ENCODE measurements at places on chromosomes 2 and 18.

GRCh38 chr2:69755862-69756467 is 14.0 kb downstream of the ANXA4 start:
- no peaks in the 10 kb centered on the region for H3K36me3 ChIP-seq
- no peak overlapping the region for H3K4me3 ChIP-seq
- H3K4me1 ChIP-seq: peaks cover 17% of the 10 kb centered on the region

- DNase-seq: no peak
- H3K27ac ChIP-seq: no peak overlapping the region
- H3K4me3 ChIP-seq: no peak overlapping the region
- no peaks in the 10 kb centered on the region for H3K4me1 ChIP-seq
- no peaks in the 10 kb centered on the region for H3K36me3 ChIP-seq
These were observed 163.2 kb downstream of the INSIG2 start for GRCh38 chr2:118251427-118251826.

DNA sequence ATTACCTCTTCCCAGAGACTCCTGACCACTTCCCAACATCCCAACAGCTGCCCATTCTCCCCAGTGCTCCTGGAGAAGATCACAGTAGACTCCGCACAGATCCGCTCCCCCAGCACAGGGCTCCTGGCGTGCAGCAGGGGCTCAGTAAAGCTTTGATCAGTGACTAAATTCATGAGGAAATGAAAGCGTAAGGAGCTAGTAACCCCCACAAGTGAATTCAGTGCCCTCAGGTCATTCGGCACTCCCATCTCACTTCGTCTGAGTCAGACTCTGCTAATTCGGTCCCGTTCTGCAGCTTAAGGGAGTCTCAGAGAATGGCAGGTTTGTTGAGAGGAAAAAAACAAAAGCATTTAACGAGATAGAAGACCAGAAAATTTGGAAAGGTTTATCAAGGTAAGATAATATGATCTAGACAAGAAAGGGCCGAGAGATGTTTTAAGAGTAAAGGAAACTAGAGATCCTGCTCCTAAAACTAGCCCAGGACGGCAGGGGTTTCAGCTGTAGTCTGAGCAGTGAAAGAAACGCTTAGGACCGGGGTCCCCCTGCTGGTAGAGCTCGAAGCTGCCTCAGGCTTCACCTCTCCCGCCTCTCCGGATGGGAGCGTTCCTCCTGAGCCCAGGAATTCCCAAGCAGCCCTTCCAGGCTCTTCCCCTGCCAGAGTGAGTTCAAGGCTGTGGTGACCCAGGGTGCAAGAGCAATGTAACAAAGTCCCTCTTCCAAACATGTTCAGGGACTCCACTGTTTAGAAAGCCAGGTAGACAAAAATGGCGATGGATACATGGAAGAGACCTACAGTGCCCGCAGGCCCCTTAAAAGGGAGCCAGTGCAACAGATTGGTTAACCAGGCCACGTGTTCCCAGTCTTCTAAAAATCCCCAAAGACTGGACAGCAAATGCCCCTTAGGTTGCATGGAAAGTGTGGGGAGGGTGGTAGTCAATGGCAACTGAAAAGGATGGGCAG is 127.3 kb downstream of the DNER start:
- H3K4me1 ChIP-seq: peaks cover 4% of the 10 kb centered on the region
- H3K27me3 ChIP-seq: no peaks in the 10 kb centered on the region
- DNase-seq: peak; percentile 88
- H3K36me3 ChIP-seq: no peaks in the 10 kb centered on the region
- H3K27ac ChIP-seq: no peak overlapping the region

GRCh38 chr2:156845806-156846558 is 409.8 kb downstream of the GPD2 start:
- no peak overlapping the region for H3K4me3 ChIP-seq
- no peaks in the 10 kb centered on the region for H3K4me1 ChIP-seq
- H3K36me3 ChIP-seq: no peaks in the 10 kb centered on the region
- no peak for DNase-seq

DNA sequence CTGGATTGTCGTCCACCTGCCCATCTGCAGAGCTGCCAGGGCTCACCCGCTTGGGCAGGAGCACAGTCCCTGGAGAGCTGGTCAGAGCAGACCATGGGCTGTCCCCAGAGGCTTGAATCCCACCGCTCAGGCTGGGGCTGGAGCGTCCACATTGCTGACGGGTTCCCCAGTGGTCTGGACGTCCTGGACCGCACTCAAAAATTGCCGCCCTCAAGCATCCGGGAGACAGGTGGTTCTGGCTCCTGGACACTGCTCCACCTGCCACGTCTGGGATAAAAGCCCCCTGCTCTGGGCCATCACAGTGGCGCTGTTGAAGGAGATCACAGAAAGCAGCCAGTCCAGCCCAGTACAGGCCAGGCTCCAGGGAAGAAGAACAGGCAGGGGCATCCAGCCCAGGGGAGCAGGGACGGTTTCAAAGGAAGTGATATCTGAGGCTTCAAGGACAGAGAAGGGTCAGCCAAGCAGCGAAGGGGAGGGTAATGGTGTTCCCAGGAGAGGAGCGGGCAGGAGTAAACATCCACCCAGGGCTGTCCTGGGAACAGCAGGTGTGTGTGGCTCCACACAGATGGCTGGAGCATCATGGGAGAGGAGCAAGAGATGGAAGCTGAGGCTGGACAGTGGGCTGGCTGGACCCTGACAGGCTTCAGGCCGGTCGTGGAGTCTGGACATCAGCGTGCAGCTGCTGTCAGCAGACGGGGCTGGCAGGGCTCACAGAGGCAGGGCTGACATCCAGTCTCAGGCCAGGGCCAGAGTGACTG is 21.9 kb upstream of the ID2 start:
- H3K36me3 ChIP-seq: no peaks in the 10 kb centered on the region
- peaks cover 3% of the 10 kb centered on the region for H3K4me1 ChIP-seq
- no peak overlapping the region for H3K4me3 ChIP-seq
- no peaks in the 10 kb centered on the region for H3K27me3 ChIP-seq
- no peak for DNase-seq
- no peak overlapping the region for H3K27ac ChIP-seq

GRCh38 chr2:58727981-58728656 is 487.0 kb upstream of the FANCL start:
- H3K4me1 ChIP-seq: no peaks in the 10 kb centered on the region
- H3K36me3 ChIP-seq: no peaks in the 10 kb centered on the region
- no peak for DNase-seq
- no peaks in the 10 kb centered on the region for H3K27me3 ChIP-seq
- H3K4me3 ChIP-seq: no peak overlapping the region

DNA sequence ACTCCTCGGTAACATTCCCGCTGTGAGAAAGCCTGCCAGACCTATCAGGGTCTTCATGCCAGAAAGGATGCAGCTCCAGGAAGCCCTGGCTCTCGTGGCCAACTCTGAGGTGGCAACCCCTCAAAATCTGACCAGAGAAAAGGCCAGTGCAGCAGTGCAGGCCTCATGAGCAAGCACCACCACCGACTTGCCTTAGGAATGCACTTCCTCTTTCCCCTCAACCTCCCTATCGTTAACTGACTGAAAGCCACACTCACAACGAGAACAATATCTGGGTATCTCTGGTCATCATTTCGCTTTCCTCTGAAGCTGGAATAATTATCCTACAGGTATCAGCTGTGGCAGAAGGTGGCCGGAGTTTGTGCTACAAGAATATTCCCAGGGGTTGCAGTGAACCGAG is 101.4 kb upstream of the POU3F3 start:
- no peaks in the 10 kb centered on the region for H3K27me3 ChIP-seq
- no peak overlapping the region for H3K4me3 ChIP-seq
- no peak for DNase-seq
- H3K4me1 ChIP-seq: no peaks in the 10 kb centered on the region
- H3K36me3 ChIP-seq: no peaks in the 10 kb centered on the region

GRCh38 chr2:13611939-13612338 is 895.2 kb downstream of the TRIB2 start:
- no peaks in the 10 kb centered on the region for H3K4me1 ChIP-seq
- H3K27ac ChIP-seq: no peak overlapping the region
- no peak overlapping the region for H3K4me3 ChIP-seq
- no peak for DNase-seq
- H3K36me3 ChIP-seq: no peaks in the 10 kb centered on the region

GRCh38 chr2:240635998-240636547 is 10.8 kb downstream of the GPR35 start:
- H3K4me1 ChIP-seq: no peaks in the 10 kb centered on the region
- no peaks in the 10 kb centered on the region for H3K36me3 ChIP-seq
- H3K4me3 ChIP-seq: no peak overlapping the region
- H3K27me3 ChIP-seq: no peaks in the 10 kb centered on the region

DNA sequence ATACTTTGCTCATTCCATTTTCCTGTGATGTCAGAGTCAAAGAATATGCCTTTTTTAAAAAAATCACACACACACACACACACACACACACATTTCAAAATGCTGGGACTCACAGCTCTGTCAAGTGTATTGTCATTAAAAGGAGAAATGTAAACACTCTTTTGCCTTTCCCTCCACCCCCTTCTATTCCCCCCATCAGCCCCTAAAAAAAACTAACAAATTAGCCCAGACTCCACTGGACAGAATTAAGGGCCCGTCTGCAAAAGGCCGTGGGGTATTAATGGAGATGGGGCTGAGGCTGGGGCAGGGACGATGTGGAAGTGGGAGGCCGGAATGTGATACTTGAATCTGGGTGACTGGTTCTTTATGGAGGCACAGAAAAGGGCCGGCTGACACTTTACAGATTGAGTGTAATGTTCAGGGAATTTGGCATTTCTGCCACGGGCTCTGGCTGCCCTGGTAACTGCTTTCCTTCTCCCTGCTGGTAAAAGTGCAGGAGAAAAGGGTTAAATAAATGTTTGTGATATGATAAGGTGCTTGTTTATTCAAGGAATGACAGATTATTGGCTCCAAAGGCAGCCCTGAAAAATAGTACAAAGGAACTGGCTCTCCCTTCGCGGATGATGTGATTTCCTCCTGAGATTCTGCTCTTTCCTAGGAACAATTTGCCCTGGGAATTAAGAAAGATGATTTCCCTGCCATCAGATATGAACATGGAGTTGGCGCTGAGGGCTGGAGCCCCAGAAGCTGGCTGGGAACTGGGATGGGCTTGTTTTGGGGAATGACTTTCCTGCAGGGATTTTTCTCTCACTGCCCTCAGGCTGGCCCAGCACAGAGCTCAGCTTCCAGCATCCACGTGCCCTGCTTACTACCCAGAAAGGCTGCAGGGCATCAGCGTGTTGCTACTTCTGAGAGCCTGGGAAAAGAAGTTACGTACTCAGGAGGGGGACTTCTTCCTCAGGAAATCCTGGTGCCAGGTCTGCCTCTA is 52.8 kb upstream of the CTAGE1 start:
- H3K27ac ChIP-seq: peak overlapping the region; percentile 76
- no peaks in the 10 kb centered on the region for H3K27me3 ChIP-seq
- no peaks in the 10 kb centered on the region for H3K36me3 ChIP-seq
- peaks cover 34% of the 10 kb centered on the region for H3K4me1 ChIP-seq

- no peaks in the 10 kb centered on the region for H3K27me3 ChIP-seq
- no peaks in the 10 kb centered on the region for H3K36me3 ChIP-seq
- no peak for DNase-seq
- H3K4me1 ChIP-seq: no peaks in the 10 kb centered on the region
- H3K27ac ChIP-seq: no peak overlapping the region
These were observed 89.1 kb downstream of the AFF3 start for GRCh38 chr2:100053087-100053885.

DNA sequence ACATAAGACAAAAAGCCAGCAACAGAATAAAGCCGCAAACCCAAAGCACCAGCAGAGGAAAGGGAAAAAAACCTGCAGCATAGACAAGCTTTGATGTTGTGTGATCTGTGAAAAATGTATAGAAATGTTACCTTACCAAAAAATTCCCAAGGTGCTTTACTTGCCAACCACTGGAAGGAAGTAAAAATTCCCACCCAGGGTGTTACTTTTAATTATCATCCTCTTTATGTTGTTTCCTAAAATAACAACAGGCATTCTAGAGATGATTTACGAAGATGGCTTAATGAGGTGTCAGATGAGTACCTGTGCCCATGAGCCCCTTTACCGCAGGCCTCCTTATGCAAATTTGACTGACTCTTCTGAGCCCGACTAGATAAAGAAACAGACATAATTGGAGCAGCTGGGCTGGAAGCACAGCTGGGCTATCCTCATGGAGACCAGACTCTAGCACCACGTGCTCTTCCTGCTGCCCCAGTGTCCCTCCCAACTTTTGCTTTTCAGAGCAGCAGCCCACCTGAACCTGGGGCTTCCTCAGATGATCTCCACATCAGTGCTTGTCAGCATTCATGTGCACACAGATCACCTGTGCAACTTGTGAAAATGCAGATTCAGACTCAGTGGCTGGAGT is 41.5 kb downstream of the SRSF7 start:
- H3K36me3 ChIP-seq: no peaks in the 10 kb centered on the region
- H3K4me1 ChIP-seq: no peaks in the 10 kb centered on the region
- H3K4me3 ChIP-seq: no peak overlapping the region
- no peak overlapping the region for H3K27ac ChIP-seq
- no peak for DNase-seq

DNA sequence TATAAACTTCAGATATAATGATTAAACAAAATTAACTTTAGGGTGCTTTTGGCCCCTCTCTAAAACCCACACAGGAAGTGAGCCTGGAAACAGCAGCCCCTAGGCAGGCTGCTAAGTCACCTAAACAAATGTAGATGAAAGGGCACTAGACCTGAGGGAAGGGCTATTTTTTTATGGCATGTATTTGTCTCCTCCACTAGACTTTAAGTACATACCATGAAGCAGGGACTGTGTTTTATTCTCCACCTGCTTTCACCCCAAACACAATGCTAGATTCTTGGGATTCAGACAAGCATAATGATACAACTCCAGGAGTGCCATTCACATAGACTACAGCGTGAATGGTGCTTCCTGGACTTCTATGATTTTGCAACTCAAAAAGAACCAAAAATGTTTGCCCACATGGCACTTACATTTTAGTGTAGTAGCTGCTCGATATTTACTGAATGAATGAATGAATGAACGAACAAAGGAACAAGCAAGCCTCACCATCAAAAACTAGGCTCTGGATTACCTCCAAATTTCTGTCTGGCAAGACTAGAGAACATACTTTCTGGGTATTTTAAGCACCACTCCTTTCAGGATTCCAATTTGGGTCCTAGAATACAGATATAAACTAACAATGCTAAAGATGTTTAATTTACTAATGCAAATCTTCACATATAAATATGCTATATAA is 10.1 kb downstream of the ATAD2B start:
- DNase-seq: no peak
- no peaks in the 10 kb centered on the region for H3K36me3 ChIP-seq
- no peaks in the 10 kb centered on the region for H3K27me3 ChIP-seq
- no peak overlapping the region for H3K4me3 ChIP-seq

- peaks cover 6% of the 10 kb centered on the region for H3K27me3 ChIP-seq
- H3K36me3 ChIP-seq: no peaks in the 10 kb centered on the region
- H3K4me3 ChIP-seq: no peak overlapping the region
- H3K4me1 ChIP-seq: peaks cover 6% of the 10 kb centered on the region
These were observed 24.2 kb downstream of the NEU4 start for GRCh38 chr2:241833101-241833663.

GRCh38 chr2:19752500-19752899 is 149.3 kb downstream of the TTC32 start:
- no peaks in the 10 kb centered on the region for H3K27me3 ChIP-seq
- no peak for DNase-seq
- H3K4me1 ChIP-seq: peaks cover 10% of the 10 kb centered on the region
- peak overlapping the region; percentile 68 for H3K27ac ChIP-seq
- H3K4me3 ChIP-seq: no peak overlapping the region

Measured in ascending aorta (tissue), 2 donors.